ENCODE measurements at places on chromosomes 13 and 19.

DNA sequence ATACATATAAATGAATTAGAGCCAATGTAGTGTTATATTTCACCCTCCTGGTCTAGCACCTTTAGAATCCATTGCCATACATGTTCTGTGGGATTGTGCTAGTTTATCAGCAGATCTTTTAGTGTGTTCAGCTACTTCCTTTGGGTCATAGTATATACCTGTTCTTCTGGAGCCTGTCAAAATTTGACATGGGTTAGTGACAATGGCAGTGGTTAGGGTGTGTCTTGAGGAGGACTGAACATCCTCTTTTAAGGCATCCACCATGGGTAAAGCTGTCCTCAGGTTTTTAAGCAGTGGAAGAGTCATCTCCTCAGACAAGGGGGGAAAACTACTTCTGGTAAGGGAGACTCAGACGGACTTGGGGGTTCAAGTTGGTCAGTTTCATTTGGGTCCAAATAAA, 29.4 kb downstream of the DNAJC3 start:
- no peak for DNase-seq

GRCh38 chr13:28572871-28573270, 77.9 kb upstream of the FLT1 start:
- DNase-seq = no peak

GRCh38 chr13:67416047-67416925, 186.2 kb upstream of the PCDH9 start:
- peak; percentile 45 for DNase-seq

DNA sequence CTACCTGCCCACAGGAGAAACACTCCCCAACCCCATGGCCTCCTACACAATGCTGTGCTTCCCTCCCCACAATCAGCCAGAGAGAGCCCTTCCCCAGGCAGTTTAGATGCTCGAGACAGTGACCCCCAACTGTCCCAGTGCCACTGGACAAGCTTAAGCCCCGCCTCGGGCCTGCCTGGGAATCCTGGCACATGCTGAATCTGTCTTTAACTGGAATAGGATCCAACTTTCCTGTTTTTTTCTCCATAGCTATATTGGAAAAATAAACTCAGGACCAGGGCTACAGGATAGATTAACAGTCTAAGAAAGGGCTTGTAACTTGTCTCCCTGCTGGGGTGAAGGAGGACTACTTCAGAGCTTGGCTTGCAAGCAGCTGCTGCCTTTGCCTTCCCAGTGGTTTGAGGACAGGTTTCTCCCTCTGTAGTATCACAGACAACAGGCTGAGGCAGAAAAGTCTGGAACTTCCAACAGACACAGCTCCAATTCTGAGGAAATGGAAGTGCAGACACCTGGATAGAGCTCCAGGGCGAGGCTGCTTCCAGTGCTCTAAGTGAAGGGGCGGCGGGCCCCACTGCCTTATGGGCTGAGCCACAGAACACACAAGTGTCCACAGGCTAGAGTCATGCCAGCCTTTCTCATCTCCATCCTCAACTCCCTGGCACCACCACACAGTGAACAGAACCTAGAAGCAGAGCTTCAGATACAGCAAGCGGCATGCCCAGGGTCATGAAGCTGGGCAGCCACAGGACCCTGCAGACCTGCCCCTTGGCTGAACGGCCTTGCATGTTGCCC, 228.3 kb downstream of the TUBA3C start:
- DNase-seq = no peak

DNA sequence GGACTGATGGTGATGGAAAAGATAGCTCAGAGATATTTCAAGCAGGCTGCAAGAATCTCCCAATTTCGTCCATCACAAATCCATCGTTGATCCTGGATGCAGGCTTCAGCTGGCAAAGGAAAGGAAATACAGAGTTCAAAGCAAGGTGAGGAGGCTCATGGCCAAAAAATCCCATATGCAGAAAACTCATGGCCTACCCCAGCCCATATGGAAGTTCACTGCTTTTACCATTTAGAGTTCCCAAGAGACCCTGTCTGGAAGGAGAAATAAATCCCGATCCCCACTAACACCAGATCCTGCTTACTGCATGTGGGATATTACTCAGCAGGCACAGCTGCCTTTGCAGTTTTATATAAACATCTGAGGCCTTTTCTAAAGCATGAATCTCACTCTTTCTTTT, 412.9 kb upstream of the SPRY2 start:
- DNase-seq = no peak

- no peak for DNase-seq
These were observed 42.8 kb upstream of the DCUN1D2 start for GRCh38 chr13:113533161-113533840.

GRCh38 chr19:46529622-46530451, 34.2 kb upstream of the PNMA8B start:
- DNase-seq = peak; percentile 69

- DNase-seq = no peak
These were observed 24.6 kb downstream of the CYSLTR2 start for GRCh38 chr13:48678316-48678715.

DNA sequence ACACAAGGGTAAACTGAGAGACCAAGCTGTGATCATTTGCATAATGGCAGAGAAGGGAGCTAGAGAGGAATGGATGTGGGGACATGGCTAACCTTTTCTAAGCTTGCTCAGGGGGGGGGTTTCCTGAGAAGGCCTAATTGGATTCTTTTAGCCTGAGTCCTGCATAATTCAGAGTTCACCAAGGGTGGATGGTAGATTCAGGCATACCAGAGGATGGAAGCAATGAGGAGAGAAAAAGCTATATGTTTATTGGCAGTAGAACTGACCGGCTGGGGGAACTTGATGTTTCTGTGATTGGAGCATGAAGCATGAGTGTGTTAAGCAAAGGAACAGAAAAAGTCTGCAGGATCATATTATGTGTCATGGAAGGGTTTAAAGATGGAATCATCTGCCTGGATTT, 65.9 kb upstream of the KLF12 start:
- DNase-seq = no peak

GRCh38 chr13:84940167-84940566, 859.1 kb downstream of the SLITRK6 start:
- no peak for DNase-seq

DNA sequence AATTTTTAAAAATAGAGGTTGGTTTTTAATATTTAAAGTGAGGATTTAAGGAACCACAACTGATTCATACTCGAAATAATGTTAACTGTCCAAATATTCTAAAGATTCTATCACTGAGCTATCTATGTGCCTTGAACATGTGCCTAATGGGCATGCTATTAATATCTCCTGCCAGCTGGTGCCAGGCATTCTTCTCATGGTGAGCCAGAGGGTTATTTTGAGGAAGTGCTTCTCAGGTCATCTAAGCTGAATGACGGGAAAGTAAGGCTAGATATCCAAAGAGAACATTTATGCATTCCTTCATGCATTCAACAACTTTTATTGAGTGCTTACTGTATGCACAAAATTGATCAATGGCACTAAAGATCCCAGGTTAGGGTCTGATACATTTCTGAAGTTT, 138.2 kb downstream of the PIBF1 start:
- DNase-seq = no peak

- DNase-seq = no peak
These were observed 8.6 kb downstream of the ANO8 start for GRCh38 chr19:17325881-17326594.
